Effector memory CD4-positive, alpha-beta T cell (primary cell): ENCODE measurements at places on chromosomes 1 and 21.

DNA sequence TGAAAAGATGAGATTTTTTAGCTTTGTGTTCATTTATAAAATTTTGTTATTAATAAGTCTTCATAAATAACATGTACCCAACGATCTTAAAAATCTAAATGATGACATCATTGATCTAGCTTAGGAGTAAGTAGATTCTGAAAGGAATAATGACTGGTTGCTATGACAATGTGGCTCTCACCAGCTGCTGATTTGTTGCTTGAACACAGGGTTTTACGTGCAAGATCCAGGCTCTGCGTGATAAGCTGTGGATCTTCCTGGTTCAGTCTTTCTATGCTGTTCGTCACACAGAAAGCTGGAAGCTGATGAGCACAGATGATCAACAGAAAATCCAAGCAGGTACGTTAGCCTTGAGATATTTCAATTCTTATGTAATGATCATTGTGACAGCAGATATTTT is 49.1 kb upstream of the C1orf146 start:
- DNase-seq = no peak

- no peak for DNase-seq
These were observed 87.1 kb upstream of the IPO9 start for GRCh38 chr1:201741763-201742342.

GRCh38 chr1:36472656-36473055 is 8.5 kb upstream of the MRPS15 start:
- no peak for DNase-seq

DNA sequence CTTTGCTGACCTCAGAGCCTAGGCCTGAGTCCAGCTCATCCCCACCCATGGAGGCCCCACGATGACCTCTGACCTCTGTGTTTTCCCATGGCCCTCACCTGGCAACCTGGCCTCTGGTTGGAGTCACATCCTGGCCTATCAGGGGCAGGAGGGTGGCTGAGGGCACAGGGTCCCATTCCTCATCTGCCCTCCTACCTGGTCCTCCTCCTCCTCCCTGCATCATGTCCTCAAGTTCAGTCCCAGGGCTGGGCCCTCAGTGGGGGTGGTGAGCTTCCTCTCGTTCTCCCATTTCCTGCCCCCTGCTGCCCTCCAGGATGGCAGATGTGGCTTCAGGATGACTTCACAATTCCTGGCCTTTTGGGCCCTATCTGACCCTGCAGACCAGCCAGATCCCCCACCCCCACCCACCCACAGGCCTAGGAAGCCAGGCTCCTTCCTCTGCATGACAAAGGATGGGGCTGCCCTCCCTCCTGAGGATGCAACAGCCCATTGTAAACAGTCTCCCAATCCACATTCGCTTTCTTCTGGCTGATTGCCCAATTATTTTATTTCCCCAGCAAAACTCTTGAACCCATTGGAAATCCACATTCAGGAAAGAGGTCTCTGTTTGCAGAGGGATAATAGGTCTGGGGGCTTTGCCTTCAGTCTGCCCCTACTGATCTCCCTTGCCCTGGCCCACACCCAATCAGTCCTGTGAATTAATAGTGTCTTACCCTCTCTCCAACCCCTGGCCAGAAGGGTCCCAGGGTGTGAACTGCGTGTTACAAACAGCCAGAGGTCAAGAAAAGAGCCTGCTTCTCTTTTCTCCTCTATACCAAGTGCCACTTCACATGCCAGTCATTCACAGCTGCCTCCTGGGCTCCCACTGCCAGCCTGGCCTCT is 10.3 kb upstream of the LEFTY1 start:
- no peak for DNase-seq

GRCh38 chr1:54838565-54839180 is 37.5 kb upstream of the TTC22 start:
- DNase-seq = no peak

- DNase-seq = no peak
These were observed 28.8 kb upstream of the ZBTB18 start for GRCh38 chr1:244022311-244022710.

GRCh38 chr1:246278371-246278770 is 228.7 kb downstream of the SMYD3 start:
- no peak for DNase-seq

DNA sequence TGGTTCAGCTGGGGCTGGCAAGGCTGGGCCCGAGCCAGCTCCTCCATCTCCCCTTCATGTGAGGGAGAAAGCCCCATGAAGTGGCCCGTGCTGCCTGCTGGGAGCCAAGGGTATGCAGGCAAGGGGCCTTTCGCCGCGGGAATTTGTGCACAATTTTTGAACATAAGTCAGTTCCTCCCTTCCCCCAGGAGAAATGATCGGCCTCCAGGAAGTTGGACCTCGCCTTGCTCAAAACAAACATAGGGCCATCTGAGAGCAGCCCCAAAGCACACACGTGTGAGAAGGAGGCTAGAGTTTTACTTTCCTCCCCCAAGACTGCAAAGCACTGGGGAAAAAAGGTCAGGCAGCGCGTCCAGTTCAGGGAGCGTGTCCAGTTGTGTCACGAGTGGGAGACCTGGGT is 64.7 kb downstream of the PRDM16 start:
- no peak for DNase-seq

GRCh38 chr1:2890221-2890850 is 88.8 kb upstream of the TTC34 start:
- DNase-seq = no peak

- DNase-seq = no peak
These were observed 64.8 kb downstream of the MORN1 start for GRCh38 chr1:2326524-2326923.

GRCh38 chr1:20962576-20963258 is 175.6 kb upstream of the HP1BP3 start:
- DNase-seq = no peak

- DNase-seq = no peak
These were observed 59.4 kb downstream of the RUNX3 start for GRCh38 chr1:24870551-24871195.

DNA sequence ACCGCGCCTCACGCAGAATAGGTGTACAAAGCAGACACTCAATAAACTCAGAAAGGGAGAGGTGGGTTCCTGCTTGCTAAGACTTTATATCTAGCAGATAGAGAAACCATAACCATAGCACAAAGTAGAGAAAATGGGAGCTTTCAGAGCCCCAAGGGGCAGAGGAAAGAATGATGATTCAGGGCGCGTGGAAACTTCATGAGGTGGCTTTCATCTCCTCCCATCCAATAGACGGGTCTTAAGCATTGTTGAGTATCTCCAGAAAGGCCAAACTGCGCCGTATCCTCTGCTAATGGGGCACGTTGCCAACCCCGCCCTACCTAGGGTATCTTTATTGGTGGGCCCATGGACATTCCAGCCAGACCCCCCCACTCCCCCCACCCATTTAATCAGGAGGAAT is 778 bp upstream of the MIXL1 start:
- no peak for DNase-seq

- DNase-seq = no peak
These were observed 221.4 kb downstream of the HLX start for GRCh38 chr1:221100611-221101010.

DNA sequence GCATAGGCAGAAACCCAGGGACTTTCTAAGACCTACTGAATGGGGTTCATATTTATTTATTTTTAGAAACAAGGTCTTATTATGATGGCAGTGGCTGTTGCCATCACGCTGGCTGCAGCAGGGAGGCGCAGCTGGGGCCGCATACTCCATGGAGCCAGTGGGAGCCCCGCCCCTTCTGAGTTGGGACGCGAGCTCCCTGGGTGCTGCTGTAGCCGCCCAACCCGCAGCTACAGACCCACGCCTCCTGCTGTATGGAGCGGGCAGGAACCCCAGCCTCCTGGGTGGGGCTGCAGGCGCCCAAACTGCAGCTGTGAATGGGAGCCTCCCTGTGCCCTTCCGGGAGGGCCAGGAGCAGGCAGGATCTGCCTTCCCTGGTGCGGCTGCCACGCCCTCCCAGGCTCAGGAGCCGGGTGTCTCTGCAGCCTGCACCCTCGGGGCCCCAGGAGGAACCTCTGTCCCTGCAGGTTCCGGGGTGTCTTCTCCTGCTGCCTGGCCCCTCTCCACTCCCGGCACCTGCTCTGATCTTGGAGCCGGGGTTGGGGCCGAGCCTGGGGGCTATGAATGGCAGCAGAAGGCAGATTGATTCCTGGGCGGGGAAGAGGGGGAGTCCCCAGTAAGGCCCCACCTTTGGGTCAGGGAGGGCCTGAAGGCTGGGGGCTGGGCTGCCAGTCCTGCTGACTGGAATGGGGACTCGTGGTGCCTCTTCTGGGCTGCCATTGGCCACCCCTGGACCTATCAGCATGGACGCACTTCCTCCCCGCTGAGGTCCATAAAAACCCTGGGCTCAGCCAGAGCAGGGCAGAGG is 66.5 kb upstream of the LRRN2 start:
- DNase-seq = no peak

- DNase-seq = no peak
These were observed 102.7 kb downstream of the LYST start for GRCh38 chr1:235763962-235764361.

GRCh38 chr1:67100833-67101232 is 33.9 kb downstream of the C1orf141 start:
- no peak for DNase-seq

DNA sequence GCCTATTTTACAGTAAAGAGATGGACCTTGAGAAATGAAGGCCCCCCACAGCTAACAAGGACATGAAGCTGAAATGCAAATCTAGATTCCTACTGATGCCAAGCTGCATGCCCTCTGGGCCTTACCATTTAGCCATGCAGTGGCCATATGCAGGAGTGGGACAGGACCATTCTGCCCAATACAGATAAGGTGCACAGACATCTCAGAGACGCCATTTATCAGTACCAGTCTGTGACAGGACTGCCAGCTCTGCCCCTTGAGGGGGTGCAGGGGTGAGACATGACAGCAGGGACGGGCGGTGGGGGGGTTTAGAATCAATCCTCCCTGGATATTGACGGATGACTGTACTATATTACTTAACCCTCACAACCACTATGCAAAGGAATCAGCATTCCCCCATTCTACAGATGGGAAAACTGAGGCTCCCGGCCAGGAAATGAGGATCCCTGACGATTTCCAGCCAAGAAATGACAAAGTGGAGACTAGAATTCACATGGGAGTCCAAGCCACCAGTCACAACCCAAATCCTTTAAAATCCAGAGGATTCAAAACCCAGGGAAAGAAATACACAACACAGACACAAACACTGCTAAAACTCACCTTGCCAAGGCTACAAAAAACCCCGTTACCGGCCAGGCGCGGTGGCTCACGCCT is 10.8 kb downstream of the SSBP3 start:
- no peak for DNase-seq

DNA sequence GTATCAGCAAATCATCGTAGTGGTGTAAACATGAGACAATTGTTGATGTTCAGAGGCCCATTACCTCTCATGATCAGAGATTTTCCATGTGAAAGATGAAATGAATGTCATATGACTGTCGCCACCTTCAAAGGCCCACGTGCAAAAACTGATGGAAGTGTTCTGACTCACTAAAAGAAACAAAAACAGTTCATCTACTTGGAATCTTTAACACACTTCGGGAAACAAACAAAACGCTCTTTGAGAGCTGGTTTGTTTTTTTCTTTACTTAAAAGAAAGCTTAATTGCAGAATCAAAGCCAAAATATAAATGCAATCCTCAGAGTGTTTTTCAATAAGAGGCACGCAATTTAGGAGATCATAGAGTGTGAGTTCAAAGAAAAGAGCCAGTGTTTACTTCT is 100.8 kb downstream of the PLPPR4 start:
- no peak for DNase-seq

GRCh38 chr1:162380061-162380846 is 1.3 kb upstream of the C1orf226 start:
- no peak for DNase-seq

DNA sequence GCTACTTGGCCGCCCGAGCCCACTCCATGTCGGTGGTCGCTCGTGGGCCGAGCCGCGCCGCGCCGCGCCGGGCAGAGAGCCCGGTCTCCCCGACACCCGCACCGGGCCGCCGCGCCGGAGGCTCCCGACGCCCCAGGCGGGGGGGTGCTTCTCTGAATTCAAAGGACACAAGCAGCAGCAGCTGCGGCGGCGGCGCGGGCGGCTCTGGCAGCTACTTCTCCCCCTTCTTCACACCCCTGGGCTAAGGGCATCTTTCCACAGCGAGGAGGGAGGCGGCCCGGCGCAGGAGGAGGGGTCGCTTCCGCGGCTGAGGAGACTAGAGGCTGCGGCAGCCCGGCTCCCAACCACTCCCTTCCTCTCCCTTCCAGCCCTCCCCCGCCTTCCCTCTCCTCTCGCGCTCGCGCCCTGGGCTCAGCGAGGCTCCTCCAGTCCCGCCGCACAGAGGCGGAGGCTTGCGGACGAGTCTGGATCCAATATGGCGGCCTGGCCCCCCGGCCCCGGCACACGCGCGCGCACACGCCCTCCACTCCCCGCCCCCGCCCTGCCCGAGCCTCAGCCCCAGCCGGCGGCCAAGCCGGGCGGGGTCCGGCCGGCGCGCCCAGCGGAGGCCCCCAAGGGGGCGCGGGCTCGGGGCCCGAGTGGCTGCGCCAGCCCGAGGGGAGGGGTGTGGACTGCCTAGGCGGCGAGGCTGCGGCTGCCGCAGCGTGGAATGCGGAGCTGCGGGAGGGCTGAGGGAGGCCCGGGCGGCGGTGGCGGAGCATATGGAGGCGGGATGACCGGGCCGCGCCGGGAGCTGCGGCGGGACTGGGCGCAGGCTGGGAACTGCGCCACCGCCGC is at the start of gene CDC42BPA:
TSS of gene CDC42BPA (minus strand) at position 477 of the 837 bp plus-strand sequence. CDS start 1,310 bp downstream, outside the sequence.
- DNase-seq = no peak

- peak; percentile 10 for DNase-seq
These were observed 7.9 kb upstream of the UMODL1 start for GRCh38 chr21:42063191-42063570.

DNA sequence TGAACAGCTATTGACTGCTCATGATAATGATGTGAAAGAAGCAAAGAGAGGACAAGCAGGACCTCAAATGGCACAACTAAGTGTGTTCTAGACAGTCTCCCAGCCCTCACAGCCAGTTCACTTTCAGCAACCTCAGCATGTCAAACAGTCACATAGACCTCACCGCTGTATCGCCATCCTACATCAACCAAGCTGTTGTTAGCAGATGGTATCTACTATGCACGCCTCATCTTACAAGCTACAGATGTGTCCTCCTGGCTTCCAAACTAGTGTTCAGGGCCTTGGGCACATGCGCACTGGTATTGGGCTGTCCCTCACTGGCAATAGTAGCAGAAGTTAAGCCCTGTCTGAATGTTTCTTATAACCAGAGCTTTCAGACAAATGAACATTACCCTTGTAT is 28.4 kb downstream of the EVI5 start:
- DNase-seq = no peak

DNA sequence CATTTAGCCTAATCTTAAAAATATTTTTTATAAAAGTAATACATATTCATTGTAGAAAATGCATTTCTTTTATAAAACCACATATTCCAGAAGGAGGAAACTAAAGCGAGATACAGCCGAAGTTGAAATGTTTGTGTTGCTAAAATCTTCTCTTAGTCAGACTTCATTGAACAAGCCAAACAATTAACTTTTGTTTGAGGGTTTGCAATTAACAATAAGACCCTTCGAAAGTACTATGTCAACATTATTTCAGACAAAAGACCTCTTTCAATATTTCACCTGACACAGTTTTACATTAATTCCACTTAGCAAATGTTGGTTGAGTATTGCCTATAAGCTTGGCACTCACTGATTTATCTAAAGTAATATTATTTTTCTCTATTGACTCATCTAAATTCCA is 354.0 kb upstream of the ADAMTS5 start:
- DNase-seq = no peak

GRCh38 chr1:177629526-177629925 is 340.3 kb downstream of the SEC16B start:
- no peak for DNase-seq

GRCh38 chr1:56584910-56585528 is 5.7 kb upstream of the PLPP3 start:
- no peak for DNase-seq
